ENCODE measurements at places on chromosomes 7 and 10.

DNA sequence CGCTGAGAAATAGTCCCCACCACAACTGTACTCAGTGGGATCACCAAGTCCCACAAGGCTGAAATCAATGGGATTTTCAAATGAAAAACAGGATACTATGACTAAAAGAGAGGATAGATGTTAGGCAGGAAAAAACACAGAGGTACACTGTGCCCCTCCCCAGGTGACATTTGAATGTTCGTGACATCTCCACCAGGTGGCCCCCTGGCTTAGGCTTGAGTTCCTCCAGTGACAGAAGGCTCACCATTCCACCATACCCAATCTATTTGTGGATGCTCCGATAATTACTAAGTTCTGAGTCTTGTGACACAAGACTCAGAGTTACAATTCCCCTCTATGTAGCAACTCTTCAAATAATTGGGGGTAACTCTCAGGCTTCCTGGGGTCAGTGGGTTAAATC is 77.5 kb upstream of the KCNMA1 start:
- no peak for DNase-seq

DNA sequence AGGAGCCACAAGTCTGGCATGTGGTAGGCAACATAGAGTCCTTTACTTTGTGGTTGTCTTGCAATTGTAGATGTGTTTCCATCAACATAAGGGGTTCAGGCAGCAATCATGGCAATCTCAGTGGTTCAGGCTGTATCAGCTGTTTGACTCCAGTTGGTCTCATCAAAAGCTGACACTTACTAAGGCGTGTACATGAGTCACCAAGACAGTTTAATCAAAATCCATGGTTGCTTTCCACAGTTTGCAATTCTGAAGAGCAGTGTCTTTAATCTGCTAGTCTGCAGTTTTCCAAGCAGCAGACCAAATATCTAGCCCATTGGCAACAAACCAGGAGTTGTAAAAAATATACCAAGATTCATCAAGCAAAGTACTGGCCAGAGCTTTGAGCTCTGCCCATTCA is 210.2 kb downstream of the MDFIC start:
- DNase-seq: no peak

- no peak for DNase-seq
These were observed 65.3 kb downstream of the SGCE start for GRCh38 chr7:94590526-94591162.

- no peak for DNase-seq
These were observed 424.4 kb downstream of the SDK1 start for GRCh38 chr7:3725155-3726059.

GRCh38 chr7:92904244-92905131 is 68.1 kb upstream of the CDK6 start:
- DNase-seq: no peak

DNA sequence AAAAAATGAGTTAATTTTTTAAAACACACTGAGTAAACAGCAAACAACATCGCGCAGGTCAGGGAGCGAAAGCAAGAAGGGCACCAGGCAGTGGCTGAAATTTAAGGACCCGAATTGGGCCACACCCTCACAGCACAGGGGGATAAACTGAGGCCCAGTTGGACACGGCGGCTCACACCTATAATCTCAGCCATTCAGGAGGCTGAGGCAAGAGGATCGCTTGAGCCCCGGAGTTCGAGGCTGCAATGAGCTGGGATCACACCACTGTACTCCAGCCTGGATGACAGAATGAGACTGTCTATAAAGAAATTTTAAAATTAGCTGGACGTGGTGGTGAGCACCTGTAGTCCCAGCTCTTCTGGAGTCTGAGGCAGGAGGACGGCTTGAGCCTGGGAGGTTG is 69.6 kb downstream of the PDGFA start:
- DNase-seq: no peak

- DNase-seq: no peak
These were observed 6.6 kb downstream of the EZH2 start for GRCh38 chr7:148877517-148877916.

DNA sequence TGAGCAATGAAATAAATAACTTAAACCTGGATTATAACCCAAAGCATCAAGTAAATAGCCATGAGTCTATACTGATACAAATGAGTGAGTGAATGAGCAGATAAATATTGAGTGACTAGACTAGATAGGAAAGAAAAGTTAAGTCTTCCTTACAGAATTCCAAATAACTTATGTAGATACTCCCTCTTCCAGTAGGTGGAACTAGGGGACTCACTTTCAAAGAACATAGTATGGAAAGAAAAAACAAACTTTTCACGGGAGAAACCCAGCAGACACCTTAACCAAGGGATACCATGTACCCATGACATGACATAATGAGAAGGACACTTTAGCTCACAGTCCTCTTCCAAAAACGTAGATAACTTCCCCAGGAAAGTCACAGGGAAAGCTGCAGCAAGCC is 32.2 kb downstream of the CSGALNACT2 start:
- DNase-seq: no peak

GRCh38 chr7:96685755-96686154 is 23.9 kb downstream of the SEM1 start:
- no peak for DNase-seq

All from cerebellar nuclear complex (tissue), 1 donor.